ENCODE measurements at places on chromosomes 12 and 14.
A peak's percentile ranks its signal among the peaks of the same experiment; 100 is the strongest.

GRCh38 chr14:22883173-22883976 lies at the start of gene REM2:
REM2 (plus strand) TSS chr14:22883222; CDS start chr14:22883288, 66 bp downstream.
- H3K27ac ChIP-seq: no peak within 1 kb of the TSS
- no peak for DNase-seq
- H3K27me3 ChIP-seq: no peaks in the 10 kb centered on the region
- H3K36me3 ChIP-seq: no peaks in the 10 kb centered on the region
- H3K4me3 ChIP-seq: no peak within 1 kb of the TSS

DNA sequence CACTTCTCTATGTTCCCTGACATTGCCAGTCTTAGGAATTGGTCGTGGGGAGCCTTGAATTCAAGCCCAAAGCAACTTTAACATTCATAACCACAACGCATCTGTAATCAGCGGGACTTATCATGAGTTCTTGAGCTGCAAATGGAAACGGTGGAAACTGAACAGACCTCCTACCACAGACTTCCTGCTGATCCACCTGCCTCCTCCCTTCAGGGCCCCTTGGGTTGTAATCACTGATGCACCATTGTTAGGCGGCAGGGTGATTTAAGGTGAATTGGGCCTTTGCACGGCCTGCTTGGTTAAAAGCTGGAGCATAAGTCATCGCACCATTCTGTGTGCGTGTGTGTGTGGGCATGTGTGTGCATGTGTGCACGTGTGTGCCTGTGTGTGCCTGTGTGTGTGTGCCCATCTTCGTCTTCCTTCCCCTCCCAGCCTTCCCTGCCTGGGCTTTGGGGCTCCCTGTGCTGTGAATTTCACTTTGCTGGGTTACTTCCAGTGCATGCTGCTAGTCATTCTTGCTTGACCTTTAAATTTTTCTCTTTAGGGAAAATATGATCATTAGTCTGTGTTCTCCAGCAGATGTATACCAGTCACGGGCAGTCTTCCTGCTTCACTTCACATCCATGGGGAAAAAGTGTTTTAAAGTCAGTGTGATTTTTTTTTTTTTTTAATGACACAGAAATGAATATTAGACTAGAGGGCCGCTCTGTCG lies 29.1 kb downstream of the CHST11 start:
- no peak overlapping the region for H3K4me3 ChIP-seq
- peaks cover 7% of the 10 kb centered on the region for H3K4me1 ChIP-seq
- DNase-seq: no peak
- no peaks in the 10 kb centered on the region for H3K27me3 ChIP-seq
- no peaks in the 10 kb centered on the region for H3K36me3 ChIP-seq

- peak; percentile 82 for DNase-seq
These were observed 210.0 kb downstream of the RASSF9 start for GRCh38 chr12:85626001-85626783.

- H3K36me3 ChIP-seq: no peaks in the 10 kb centered on the region
- H3K27me3 ChIP-seq: no peaks in the 10 kb centered on the region
- DNase-seq: peak; percentile 90
- peaks cover 16% of the 10 kb centered on the region for H3K4me1 ChIP-seq
- no peak overlapping the region for H3K27ac ChIP-seq
These were observed 58.2 kb upstream of the BEGAIN start for GRCh38 chr14:100645196-100645981.

DNA sequence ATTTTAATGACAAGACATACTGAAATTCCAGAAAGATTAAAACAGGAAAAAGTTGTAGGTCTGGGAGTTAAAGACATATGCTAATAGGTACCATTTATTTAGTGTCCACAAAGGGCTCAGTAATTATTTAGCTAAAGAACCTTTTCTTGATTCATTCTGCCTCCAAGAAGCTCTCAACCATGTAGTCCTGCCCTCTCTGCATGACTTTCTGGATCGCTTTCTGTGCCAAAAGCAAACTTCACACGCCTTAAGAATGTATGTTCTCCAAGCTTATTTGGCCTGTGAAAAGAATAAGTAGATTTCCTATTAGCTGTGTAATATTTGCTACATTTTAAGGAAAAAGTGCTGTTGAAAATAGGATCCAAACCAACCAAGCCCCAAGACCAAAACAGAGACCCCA lies 291.7 kb downstream of the C12orf75 start:
- no peak for DNase-seq
- no peak overlapping the region for H3K4me3 ChIP-seq
- H3K4me1 ChIP-seq: no peaks in the 10 kb centered on the region
- H3K27me3 ChIP-seq: peaks cover 34% of the 10 kb centered on the region

DNA sequence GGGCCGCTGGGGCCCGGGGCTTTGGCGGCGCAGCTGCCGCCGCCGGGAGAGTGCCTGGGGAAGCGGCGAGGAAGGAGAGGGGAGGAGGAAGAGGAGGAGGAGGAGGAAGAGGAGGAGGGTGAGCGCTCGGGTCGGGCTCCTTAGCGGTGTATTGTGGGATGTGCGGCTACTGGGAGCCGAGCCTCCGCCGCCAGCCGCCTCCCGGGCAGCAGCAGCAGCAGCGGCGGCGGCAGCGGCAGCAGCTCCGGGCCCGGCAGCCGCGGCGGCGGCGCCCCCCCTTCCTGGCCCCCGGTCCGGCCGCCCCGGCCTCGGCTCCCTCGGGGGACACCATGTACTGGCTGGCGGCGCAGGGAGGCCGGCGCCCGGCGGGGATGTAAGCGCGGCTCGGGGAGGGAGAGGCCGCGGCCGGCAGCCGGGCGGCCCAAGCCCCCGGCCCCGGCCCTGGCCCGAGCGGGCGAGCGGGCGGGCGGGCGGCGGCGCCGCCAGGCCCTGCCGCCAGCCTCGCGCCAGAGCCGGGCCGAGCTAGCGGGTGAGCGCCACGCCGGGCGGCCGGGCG lies at the start of gene SETD1B:
Gene SETD1B, plus strand, starts transcription at position 149 of the 556 bp plus-strand sequence. CDS start 729 bp downstream, outside the sequence.
- no peaks in the 10 kb centered on the region for H3K27me3 ChIP-seq
- DNase-seq: peak; percentile 51
- H3K4me1 ChIP-seq: peaks cover 32% of the 10 kb centered on the region
- H3K36me3 ChIP-seq: peaks cover 11% of the 10 kb centered on the region
- peak within 1 kb of the TSS; percentile 99 for H3K27ac ChIP-seq

DNA sequence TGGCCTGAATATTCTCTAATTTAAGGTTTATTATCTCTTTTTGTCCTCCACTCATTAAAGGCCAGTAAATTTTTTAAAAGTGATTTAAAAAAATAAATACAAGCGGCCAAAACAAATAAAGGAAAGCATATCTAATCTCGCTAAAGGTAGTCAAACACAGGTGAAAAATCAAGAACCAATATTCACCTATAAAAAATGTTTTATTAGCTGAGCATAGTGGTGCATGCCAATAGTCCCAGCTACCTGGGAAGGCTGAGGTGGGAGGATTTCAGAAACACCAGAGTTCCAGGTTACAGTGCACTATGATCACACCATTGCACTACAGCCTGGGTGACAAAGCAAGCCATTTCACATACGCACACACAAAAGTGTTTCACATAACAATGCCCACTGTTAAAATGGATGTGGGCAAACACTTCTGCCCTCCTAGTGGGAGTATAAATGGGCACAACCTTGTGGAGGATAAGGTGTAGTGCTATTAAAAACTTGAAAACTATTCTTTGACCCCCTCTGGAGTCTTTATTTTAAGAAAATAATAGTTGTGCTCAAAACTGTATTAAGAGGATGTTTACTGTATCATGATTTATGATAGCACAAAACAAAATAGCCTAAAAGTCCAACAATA lies 32.7 kb upstream of the NAP1L1 start:
- no peaks in the 10 kb centered on the region for H3K27me3 ChIP-seq
- H3K4me3 ChIP-seq: no peak overlapping the region
- no peak for DNase-seq
- H3K27ac ChIP-seq: no peak overlapping the region
- no peaks in the 10 kb centered on the region for H3K4me1 ChIP-seq

- no peaks in the 10 kb centered on the region for H3K27me3 ChIP-seq
- no peaks in the 10 kb centered on the region for H3K36me3 ChIP-seq
- no peak overlapping the region for H3K4me3 ChIP-seq
These were observed 114.0 kb upstream of the TMPO start for GRCh38 chr12:98401427-98401826.
